ENCODE measurements at places on chromosomes 11 and 22. TPM values are rescaled to one million over a fixed set of nuclear protein-coding genes. Genes with fewer than 3 reads are reported as not detected.

CWC15 gene
- 84.0 TPM for polyA plus RNA-seq

CASP5 gene
- not detected for polyA plus RNA-seq

HBB gene
- 1,322 TPM for polyA plus RNA-seq

SERPING1 gene
- 83.2 TPM for polyA plus RNA-seq

OR4D5 gene
- polyA plus RNA-seq, result not detected

FZD4 gene
- 35.6 TPM for polyA plus RNA-seq

ZNF280B gene
- polyA plus RNA-seq, result 4.6 TPM

RTN4RL2 gene
- polyA plus RNA-seq, result 11.5 TPM

OR52N4 gene
- polyA plus RNA-seq, result not detected

TRIM29 gene
- polyA plus RNA-seq, result 62.4 TPM

AMOTL1 gene
- 53.0 TPM for polyA plus RNA-seq

VSIG10L2 gene
- not detected for polyA plus RNA-seq

HPX gene
- polyA plus RNA-seq, result 1.1 TPM

CASP1 gene
- polyA plus RNA-seq, result not detected

ZBTB44 gene
- polyA plus RNA-seq, result 41.5 TPM

PLAAT5 gene
- 1.9 TPM for polyA plus RNA-seq

OMP gene
- not detected for polyA plus RNA-seq

MLC1 gene
- polyA plus RNA-seq, result 0.84 TPM

CHRM4 gene
- 0.11 TPM for polyA plus RNA-seq

MRGPRX4 gene
- not detected for polyA plus RNA-seq

IGLL5 gene
- not detected for polyA plus RNA-seq

UPB1 gene
- polyA plus RNA-seq, result 0.35 TPM

SEC14L2 gene
- 2.9 TPM for polyA plus RNA-seq

DERL3 gene
- polyA plus RNA-seq, result 0.86 TPM

GAL gene
- polyA plus RNA-seq, result 0.69 TPM

RRAS2 gene
- polyA plus RNA-seq, result 49.7 TPM

CD3D gene
- polyA plus RNA-seq, result not detected

RGL4 gene
- polyA plus RNA-seq, result 3.0 TPM

TMEM45B gene
- 1.2 TPM for polyA plus RNA-seq

NOX4 gene
- polyA plus RNA-seq, result 4.4 TPM

CDON gene
- 18.6 TPM for polyA plus RNA-seq

FOSL1 gene
- 1.0 TPM for polyA plus RNA-seq

GSTT2 gene
- polyA plus RNA-seq, result not detected

INPP5J gene
- 0.57 TPM for polyA plus RNA-seq

OR52H1 gene
- polyA plus RNA-seq, result not detected

TENM4 gene
- polyA plus RNA-seq, result 12.6 TPM

ADM2 gene
- polyA plus RNA-seq, result 0.25 TPM

GAS2 gene
- polyA plus RNA-seq, result 9.3 TPM

KDM4E gene
- polyA plus RNA-seq, result 0.27 TPM

GAB4 gene
- not detected for polyA plus RNA-seq

SLC22A8 gene
- not detected for polyA plus RNA-seq

HEPHL1 gene
- polyA plus RNA-seq, result not detected

TMEM191B gene
- polyA plus RNA-seq, result not detected

OR51B4 gene
- not detected for polyA plus RNA-seq

GNAZ gene
- polyA plus RNA-seq, result 3.1 TPM

WNT11 gene
- 8.5 TPM for polyA plus RNA-seq

SYCE3 gene
- not detected for polyA plus RNA-seq

LSP1 gene
- polyA plus RNA-seq, result 72.7 TPM

ZFP91 gene
- 51.6 TPM for polyA plus RNA-seq

E2F8 gene
- 25.7 TPM for polyA plus RNA-seq

ART5 gene
- 4.4 TPM for polyA plus RNA-seq

FAM181B gene
- polyA plus RNA-seq, result 0.73 TPM

OR8H2 gene
- not detected for polyA plus RNA-seq

FGF19 gene
- polyA plus RNA-seq, result 2.5 TPM

BCO2 gene
- 3.4 TPM for polyA plus RNA-seq

FGF4 gene
- 6.6 TPM for polyA plus RNA-seq

OR5A1 gene
- not detected for polyA plus RNA-seq

CAT gene
- 67.3 TPM for polyA plus RNA-seq

Data from muscle of arm (tissue), 14 donors.